Left ventricle myocardium inferior (tissue), 1 donor: ENCODE measurements at places on chromosomes 13 and 19. TPM values are rescaled to one million over a fixed set of nuclear protein-coding genes. Genes with fewer than 3 reads are reported as not detected.

GRCh38 chr19:29189033-29189360 is 24.0 kb downstream of the UQCRFS1 start:
- DNase-seq: no peak
- peaks cover 30% of the 10 kb centered on the region for H3K27me3 ChIP-seq
- no peak overlapping the region for H3K4me3 ChIP-seq
- H3K4me1 ChIP-seq: no peaks in the 10 kb centered on the region
- H3K36me3 ChIP-seq: no peaks in the 10 kb centered on the region
- H3K27ac ChIP-seq: no peak overlapping the region

- no peaks in the 10 kb centered on the region for H3K27me3 ChIP-seq
- no peak overlapping the region for H3K4me3 ChIP-seq
- H3K4me1 ChIP-seq: no peaks in the 10 kb centered on the region
- H3K27ac ChIP-seq: no peak overlapping the region
- DNase-seq: no peak
Measured at GRCh38 chr13:29336356-29336755, 259.1 kb downstream of the SLC7A1 start.

- H3K27ac ChIP-seq: no peak overlapping the region
- no peak overlapping the region for H3K4me3 ChIP-seq
- H3K27me3 ChIP-seq: no peaks in the 10 kb centered on the region
- H3K4me1 ChIP-seq: peaks cover 26% of the 10 kb centered on the region
Measured at GRCh38 chr13:98025480-98026025, 72.1 kb downstream of the IPO5 start.

DNA sequence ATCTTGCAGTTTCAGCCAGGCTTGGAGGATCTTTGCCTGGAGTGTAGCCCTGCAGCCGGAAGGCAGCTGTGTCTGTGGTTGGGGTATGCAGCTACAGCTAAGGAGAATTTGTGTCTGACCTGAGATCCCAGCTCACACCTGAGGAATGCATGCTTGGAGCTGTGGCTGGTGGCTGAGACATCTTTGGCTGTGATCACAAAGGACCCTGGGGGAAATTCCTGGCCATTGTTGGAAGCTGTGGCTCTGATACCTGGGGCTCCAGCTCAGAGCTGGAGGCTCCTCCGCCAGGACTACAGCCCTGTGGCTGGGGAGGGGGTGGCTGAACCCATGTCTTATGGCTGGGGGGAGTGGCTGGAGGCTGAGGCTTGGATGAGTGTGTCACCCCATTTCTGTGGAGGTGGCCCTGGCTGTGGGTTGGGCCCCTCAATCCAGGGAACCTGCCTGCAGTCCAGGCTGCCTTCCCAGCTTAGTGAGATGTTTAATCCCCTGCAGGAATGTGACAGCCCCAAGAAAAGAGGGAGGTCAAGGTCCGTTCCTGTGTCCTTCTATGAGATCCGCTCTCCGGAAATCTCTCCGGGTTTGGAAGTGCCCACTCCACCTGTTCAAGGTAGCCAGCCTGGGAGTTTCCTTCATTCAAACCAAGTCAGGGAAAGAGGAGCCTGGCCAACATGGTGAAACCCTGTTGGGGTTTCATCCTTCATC is 27.6 kb downstream of the ARHGEF18 start:
- no peak overlapping the region for H3K27ac ChIP-seq
- no peaks in the 10 kb centered on the region for H3K27me3 ChIP-seq
- no peaks in the 10 kb centered on the region for H3K4me1 ChIP-seq
- no peaks in the 10 kb centered on the region for H3K36me3 ChIP-seq
- no peak overlapping the region for H3K4me3 ChIP-seq
- no peak for DNase-seq

GRCh38 chr13:26457212-26457611 is 100.3 kb upstream of the WASF3 start:
- peaks cover 25% of the 10 kb centered on the region for H3K4me1 ChIP-seq
- no peaks in the 10 kb centered on the region for H3K36me3 ChIP-seq
- H3K4me3 ChIP-seq: no peak overlapping the region
- peaks cover 13% of the 10 kb centered on the region for H3K27me3 ChIP-seq
- no peak for DNase-seq

DNA sequence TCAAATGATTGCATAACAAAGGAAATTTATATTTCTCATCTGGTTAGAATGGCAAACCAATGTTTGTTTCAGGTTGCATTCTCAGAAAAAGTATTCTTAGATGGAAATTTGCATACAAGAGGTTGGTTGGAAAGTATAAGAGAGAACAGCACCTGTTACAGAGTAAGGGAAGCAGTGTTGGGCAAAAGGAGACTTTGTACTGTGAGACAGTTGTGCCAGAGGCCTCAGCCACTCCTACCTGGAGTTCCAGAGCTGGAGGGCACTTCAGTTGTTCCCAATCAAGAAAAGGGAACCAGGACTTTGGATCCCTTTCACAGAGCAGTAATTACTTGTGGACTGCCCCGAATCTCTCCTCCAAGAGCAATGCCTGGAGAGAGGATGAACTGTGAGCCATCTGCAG is 81.8 kb downstream of the SPRY2 start:
- H3K27ac ChIP-seq: no peak overlapping the region
- H3K36me3 ChIP-seq: no peaks in the 10 kb centered on the region

- H3K36me3 ChIP-seq: peaks cover 67% of the 10 kb centered on the region
- H3K4me1 ChIP-seq: peaks cover 30% of the 10 kb centered on the region
- no peak for DNase-seq
- H3K4me3 ChIP-seq: no peak overlapping the region
- no peak overlapping the region for H3K27ac ChIP-seq
- no peaks in the 10 kb centered on the region for H3K27me3 ChIP-seq
Measured at GRCh38 chr19:5081443-5082161, 112.7 kb downstream of the KDM4B start.

GRCh38 chr19:13981021-13981420 is 25.1 kb downstream of the RFX1 start:
- H3K27me3 ChIP-seq: no peaks in the 10 kb centered on the region
- no peak for DNase-seq
- no peak overlapping the region for H3K27ac ChIP-seq
- peaks cover 12% of the 10 kb centered on the region for H3K36me3 ChIP-seq
- H3K4me1 ChIP-seq: peaks cover 47% of the 10 kb centered on the region

- no peaks in the 10 kb centered on the region for H3K4me1 ChIP-seq
- no peak for DNase-seq
- H3K27me3 ChIP-seq: no peaks in the 10 kb centered on the region
- H3K36me3 ChIP-seq: peaks cover 100% of the 10 kb centered on the region
- no peak overlapping the region for H3K27ac ChIP-seq
Measured at GRCh38 chr19:58268344-58268743, 10.4 kb upstream of the ZNF8 start.

DNA sequence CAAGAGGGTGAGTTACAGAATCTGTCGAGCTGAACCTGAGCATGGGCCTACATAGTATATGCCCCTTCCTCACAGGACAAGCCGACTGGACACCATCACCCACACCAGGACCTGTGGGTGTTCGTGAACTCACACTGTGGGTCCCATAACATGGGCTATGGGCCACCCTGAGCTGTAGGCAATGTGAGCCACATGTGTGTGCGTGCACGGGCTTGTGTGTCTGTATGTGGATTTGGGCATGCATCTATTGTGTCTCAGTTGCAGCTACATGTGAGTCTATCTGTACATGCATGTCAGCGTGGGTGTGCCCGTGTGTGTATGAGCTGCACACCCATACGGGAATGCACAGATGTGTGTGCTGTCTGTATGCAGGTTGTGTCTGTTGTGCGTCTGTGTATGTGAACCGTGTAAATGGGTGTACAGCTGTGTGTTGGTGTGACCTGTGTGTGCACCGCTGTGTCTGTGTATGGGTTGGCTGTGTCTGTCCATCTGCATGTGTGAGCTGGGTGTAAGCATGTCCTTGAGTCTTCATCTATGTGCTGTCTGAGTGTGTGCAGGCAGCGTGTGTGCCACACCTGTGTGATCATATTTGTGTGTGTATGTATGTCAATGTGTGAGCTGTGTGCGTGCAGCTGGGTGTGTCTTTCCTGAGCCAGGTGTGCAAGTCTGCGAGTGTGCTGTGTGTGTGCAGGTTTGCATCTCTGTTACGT is 1.7 kb downstream of the NOTCH3 start:
- no peak for DNase-seq
- H3K4me3 ChIP-seq: peak overlapping the region; percentile 66
- peaks cover 35% of the 10 kb centered on the region for H3K4me1 ChIP-seq
- H3K27me3 ChIP-seq: peaks cover 88% of the 10 kb centered on the region
- H3K27ac ChIP-seq: peak overlapping the region; percentile 83

DNA sequence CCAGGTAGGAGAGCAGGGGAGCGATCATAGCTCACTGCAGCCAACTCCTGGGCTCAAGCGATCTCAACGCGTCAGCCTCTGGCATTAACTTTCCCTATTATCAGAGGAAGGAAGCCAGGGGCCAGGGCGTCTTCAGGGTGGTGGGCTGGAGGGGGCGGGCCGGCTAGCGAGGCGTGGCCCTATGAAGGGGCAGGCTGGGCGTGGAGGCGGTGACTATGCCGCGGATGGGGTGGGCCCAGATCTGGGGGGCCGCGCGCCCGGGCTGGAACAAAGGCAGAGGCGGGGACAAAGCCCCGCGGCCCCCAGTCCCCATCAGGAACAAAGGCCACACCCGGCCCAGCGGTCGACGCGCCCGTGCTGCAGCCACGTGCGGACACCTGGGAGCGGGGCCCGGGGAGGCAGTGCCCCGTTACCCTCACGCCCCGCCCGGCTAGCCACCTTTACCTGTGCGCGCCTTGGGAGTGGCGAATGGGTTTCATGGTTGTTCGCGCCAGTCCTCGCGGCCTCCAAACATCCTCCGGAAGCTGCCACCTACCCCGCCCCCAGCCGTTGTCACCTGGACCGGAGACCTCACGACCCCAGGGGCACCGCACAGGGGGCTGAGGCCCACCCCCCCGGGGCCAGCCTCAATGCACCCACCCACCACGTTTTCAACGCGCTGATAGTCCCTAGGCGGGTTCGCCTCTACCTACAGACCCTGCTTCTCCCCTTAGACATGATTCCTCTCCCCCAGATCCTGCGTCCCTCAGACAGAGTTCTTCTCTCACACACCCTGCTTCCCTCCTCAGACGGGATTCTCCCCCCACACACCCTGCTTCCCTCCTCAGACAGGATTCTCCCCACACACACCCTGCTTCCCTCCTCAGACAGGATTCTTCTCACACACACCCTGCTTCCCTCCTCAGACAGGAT is 5.4 kb upstream of the TRIM28 start:
- H3K27me3 ChIP-seq: peaks cover 25% of the 10 kb centered on the region
- H3K4me3 ChIP-seq: peak overlapping the region; percentile 58
- peak overlapping the region; percentile 46 for H3K27ac ChIP-seq
- peaks cover 13% of the 10 kb centered on the region for H3K4me1 ChIP-seq

- H3K4me3 ChIP-seq: no peak overlapping the region
- no peak overlapping the region for H3K27ac ChIP-seq
- no peaks in the 10 kb centered on the region for H3K4me1 ChIP-seq
- no peak for DNase-seq
Measured at GRCh38 chr13:55000043-55000442, 1971.4 kb downstream of the OLFM4 start.

DNA sequence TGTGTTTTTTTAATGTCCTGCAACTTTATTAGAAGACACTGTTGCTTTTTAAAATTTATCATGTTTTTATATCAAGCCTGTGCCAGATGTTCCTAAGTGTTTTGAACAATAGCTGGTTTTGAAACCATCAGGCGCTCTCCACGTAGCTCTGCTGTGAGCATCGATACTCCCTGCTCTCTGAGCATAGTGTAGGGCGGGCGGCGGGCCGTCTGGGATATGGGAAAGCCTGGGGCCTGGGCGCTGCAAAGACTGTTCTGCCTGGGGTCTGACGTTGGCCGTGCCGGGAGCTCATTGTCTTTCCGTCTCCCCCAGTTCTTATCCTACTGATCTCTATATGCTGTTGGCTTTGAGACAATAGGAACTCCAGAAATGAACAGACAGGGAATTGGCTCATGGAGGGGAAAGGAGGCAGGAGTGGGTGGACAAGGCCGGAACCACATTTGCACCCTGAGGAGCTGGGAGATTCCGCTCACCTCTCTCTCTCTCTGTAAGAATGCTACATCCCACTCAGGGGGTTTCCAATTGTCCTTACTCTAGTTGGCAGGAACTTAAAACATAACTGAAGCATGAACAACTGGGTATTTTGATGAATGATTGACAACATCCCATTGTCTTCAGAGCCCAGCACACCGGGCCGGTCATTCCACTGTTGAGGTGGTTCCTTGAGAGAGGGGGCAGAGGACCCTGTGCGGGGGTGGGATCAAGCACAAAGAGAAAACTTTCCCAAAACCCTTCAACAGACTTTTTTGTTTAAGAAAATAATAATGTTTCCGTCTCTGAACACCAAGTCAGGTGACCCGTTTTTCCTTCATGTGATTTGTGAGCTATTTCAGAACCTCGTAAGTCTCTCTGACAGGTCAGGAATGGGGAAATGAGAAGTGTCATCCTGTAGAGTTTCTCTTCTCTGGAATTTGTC is 64.7 kb downstream of the COL4A2 start:
- H3K27me3 ChIP-seq: no peaks in the 10 kb centered on the region
- peak overlapping the region; percentile 29 for H3K4me3 ChIP-seq
- peak overlapping the region; percentile 71 for H3K27ac ChIP-seq
- H3K4me1 ChIP-seq: peaks cover 79% of the 10 kb centered on the region

GRCh38 chr13:33284916-33285315 is 639 bp downstream of the STARD13 start:
- no peak for DNase-seq
- H3K27ac ChIP-seq: peak overlapping the region; percentile 96

DNA sequence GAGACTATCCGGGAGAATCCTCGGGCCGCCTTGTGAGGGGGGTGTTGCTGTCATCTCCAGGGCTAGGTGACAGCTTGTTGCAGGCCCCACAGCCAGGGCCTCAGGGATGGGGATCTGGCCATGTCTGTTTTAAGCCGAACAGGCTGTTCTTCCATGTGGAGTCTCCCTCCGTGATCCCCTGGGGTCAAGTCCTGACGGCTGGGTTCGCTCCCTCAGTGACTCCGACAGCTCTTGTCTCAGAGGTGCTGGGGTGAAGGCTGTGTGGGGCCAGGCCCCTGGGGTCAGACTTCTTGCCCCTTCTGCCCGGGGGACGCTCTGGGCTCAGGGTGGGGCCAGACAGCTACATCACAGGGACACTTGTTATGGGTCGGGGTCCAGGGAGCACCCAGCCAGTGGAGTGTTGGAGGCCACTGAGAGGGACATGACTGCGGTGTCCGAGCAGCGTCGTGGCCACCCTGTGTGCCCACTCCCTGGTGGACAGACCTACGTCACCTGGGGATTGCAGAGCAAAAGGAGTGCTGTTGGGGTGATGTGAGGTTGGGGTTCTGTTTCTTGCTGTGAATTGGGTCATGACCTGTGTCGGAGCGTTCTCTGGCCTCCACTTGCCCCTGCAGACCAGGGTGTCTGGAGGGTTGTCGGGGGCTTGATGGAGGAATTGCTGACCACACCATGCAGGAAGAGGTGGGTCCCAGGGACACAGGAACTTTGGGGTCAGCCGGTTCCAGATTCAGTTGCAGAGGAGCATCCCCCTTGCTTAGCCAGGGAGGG is 21.5 kb downstream of the EPN1 start:
- H3K27ac ChIP-seq: no peak overlapping the region
- no peaks in the 10 kb centered on the region for H3K4me1 ChIP-seq
- H3K4me3 ChIP-seq: no peak overlapping the region
- peaks cover 80% of the 10 kb centered on the region for H3K36me3 ChIP-seq
- DNase-seq: peak; percentile 4

- H3K27ac ChIP-seq: peak overlapping the region; percentile 89
- H3K27me3 ChIP-seq: no peaks in the 10 kb centered on the region
- H3K4me1 ChIP-seq: peaks cover 46% of the 10 kb centered on the region
- H3K36me3 ChIP-seq: no peaks in the 10 kb centered on the region
Measured at GRCh38 chr19:38003438-38004185, 96.6 kb downstream of the SIPA1L3 start.

Gene UQCRFS1
- total RNA-seq: 161 TPM

Gene ADAT3
- 1.8 TPM for total RNA-seq

Gene CNN1
- total RNA-seq: 133 TPM

Gene TPGS1
- total RNA-seq: 11.2 TPM

Gene PLA2G4C
- total RNA-seq: 35.3 TPM

Gene OR7C1
- not detected for total RNA-seq

Gene FFAR1
- total RNA-seq: not detected

Gene OSCAR
- 0.33 TPM for total RNA-seq

Gene NPHS1
- not detected for total RNA-seq
